ENCODE measurements at places on chromosomes 3 and 15. TPM values are rescaled to one million over a fixed set of nuclear protein-coding genes. Genes with fewer than 3 reads are reported as not detected.

GRCh38 chr3:48634661-48635221, 520 bp downstream of the SLC26A6 start:
- DNase-seq: peak; percentile 43
- H3K27ac ChIP-seq: no peak overlapping the region
- no peaks in the 10 kb centered on the region for H3K36me3 ChIP-seq
- peak overlapping the region; percentile 89 for H3K4me3 ChIP-seq
- H3K4me1 ChIP-seq: no peaks in the 10 kb centered on the region

DNA sequence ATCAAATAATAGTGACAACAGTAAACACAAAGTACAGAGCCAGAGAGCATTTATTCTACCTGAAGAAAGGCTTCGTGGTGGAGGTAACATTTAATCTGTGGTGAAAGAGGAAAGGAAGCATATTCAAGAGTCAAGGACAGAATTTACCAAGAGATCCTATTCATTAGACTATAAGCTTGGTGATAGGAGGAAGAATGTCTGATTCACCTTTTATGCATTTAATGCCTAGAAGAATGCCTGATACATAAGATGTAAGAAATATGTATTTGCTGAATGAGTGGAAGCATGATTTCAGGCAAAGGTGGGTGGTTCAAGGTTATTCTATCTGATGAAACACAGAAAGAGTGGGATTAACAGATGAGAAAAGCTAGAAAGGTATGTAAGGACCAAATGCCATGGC, 119.8 kb downstream of the SERPINI1 start:
- H3K27me3 ChIP-seq: no peaks in the 10 kb centered on the region
- H3K27ac ChIP-seq: no peak overlapping the region
- H3K4me3 ChIP-seq: no peak overlapping the region
- H3K4me1 ChIP-seq: no peaks in the 10 kb centered on the region

DNA sequence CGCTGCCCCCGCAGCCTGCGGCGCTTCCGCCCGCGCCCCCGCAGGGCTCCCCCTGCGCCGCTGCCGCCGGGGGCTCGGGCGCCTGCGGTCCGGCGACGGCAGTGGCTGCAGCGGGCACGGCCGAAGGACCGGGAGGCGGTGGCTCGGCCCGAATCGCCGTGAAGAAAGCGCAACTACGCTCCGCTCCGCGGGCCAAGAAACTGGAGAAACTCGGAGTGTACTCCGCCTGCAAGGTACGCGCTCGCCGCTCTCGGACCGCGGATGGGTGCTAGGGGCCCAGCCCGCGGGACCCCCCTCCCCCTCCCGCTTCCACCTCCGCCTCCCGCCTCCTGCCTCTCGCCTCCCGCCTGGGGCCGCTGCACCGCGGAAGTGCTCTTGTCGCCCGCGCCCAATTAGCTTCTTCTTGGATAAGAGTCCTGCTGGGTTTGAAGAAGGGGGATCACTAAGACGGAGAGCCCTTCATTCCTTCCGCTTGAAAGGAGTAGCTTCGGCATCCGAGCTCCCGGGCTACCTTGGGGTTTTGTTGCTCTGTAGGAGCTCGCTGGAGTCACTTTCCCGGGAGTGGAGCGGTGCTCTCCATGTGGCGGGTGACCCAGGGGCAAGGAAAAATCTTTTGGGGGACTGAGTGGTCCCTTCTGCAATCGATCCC, 426 bp downstream of the KAT2B start:
- no peak overlapping the region for H3K27ac ChIP-seq
- peak overlapping the region; percentile 62 for H3K4me3 ChIP-seq
- no peaks in the 10 kb centered on the region for H3K36me3 ChIP-seq
- peak; percentile 49 for DNase-seq
- no peaks in the 10 kb centered on the region for H3K27me3 ChIP-seq

DNA sequence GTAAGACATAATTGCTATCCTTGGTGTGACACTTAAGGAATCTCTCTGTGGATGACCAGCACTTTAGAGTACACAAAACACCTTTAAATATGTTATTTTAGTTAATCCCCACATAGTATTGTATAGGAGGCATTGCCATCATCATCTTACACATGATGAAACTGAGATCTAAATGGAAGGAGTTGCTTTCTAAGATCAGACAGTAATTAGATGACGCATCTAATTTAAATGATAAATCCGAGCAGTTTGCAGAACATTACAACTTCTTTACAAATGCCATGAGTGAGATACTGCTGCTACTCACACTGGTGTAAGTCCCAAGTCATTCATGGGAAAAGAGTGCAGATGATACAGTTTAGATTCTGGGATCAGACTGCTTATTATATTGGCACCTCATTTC, 431.9 kb downstream of the MFSD1 start:
- no peak overlapping the region for H3K4me3 ChIP-seq
- no peaks in the 10 kb centered on the region for H3K4me1 ChIP-seq
- DNase-seq: no peak
- no peaks in the 10 kb centered on the region for H3K27me3 ChIP-seq
- H3K36me3 ChIP-seq: no peaks in the 10 kb centered on the region
- H3K27ac ChIP-seq: no peak overlapping the region

The LRRIQ4 gene
- 1.3 TPM for total RNA-seq

The SLC38A3 gene
- 0.33 TPM for total RNA-seq

The SMCO1 gene
- total RNA-seq: not detected

Measured in PC-9 (cell line).